ENCODE measurements at places on chromosomes 5 and 9. TPM values are rescaled to one million over a fixed set of nuclear protein-coding genes. Genes with fewer than 3 reads are reported as not detected.

DNA sequence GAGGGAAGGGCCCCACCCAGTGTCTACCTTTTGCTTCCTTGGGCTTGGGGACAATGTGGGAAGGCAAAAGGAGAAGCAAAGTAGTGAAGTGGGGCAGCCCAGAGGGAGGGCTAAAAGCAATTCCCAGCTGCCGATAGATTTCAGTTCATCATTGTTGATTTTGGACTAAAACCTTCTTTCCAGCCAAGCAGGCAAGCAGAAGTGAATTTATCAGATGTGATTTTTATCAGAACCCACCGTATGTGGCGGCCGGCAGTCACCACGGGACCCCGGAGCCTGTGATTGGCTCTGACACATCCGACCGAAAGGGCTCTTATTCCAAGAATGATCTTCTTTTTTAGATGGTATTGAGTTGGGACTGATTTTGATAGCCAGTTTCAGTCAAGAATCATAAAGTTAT, 559.9 kb downstream of the PSAT1 start:
- no peaks in the 10 kb centered on the region for H3K36me3 ChIP-seq
- no peak overlapping the region for H3K4me3 ChIP-seq
- DNase-seq: no peak
- H3K4me1 ChIP-seq: peaks cover 25% of the 10 kb centered on the region

- H3K4me3 ChIP-seq: no peak overlapping the region
- H3K27me3 ChIP-seq: no peaks in the 10 kb centered on the region
- no peak for DNase-seq
- H3K4me1 ChIP-seq: no peaks in the 10 kb centered on the region
- no peaks in the 10 kb centered on the region for H3K36me3 ChIP-seq
These were observed 149.7 kb downstream of the FGF18 start for GRCh38 chr5:171569065-171569712.

- H3K27me3 ChIP-seq: no peaks in the 10 kb centered on the region
- no peaks in the 10 kb centered on the region for H3K4me1 ChIP-seq
- no peak overlapping the region for H3K27ac ChIP-seq
These were observed 35.2 kb downstream of the GOLPH3 start for GRCh38 chr5:32138839-32139493.

DNA sequence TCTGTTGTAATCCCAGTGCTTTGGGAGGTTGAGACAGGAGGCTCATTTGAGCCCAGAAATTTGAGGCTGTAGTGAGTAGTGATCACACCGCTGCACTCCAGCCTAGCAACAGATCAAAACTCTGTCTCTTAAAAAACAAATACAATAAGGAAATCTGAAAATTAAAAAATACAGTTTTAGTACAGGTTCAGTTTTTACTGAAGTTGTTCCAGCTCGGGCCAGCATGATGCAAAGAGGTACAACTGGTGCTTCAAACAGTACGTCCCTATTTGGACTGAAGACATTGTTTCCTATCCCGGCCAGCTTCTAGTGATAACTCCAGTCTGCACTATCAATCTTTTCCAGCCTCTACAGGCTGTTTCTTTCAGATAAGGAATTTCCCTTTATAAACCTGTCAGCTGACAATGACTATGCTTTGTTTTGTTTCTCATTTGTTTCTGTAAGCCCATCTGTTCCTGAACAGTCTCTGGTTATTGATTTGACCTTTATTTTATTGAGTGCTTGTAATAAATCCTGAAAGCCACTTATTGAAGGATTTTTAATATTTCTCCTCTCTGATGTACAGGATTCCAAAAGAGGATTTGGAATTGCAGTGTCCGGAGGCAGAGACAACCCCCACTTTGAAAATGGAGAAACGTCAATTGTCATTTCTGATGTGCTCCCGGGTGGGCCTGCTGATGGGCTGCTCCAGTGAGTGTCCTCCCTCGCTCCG, 41.9 kb downstream of the TJP2 start:
- H3K27me3 ChIP-seq: no peaks in the 10 kb centered on the region
- peaks cover 14% of the 10 kb centered on the region for H3K36me3 ChIP-seq
- no peak for DNase-seq
- no peak overlapping the region for H3K4me3 ChIP-seq
- no peak overlapping the region for H3K27ac ChIP-seq
- no peaks in the 10 kb centered on the region for H3K4me1 ChIP-seq

DNA sequence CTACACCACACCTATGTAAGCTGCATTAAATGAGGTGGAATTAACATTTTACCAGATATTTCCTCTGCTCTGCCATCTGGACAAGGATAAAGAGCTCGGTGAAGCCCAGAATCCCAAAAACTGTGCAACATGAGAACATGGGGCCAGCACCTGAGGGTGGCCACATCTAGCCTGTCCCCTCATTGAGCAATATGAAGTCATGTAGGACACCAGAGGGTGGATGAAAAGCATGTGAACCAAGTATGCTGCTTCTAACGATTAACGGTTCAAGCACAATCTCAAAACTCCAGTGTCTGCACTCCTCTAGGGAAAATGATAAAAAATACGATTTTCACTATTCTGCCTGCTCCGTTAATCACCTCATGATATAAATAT, 545.8 kb downstream of the EBF1 start:
- no peak overlapping the region for H3K4me3 ChIP-seq
- no peak overlapping the region for H3K27ac ChIP-seq
- no peaks in the 10 kb centered on the region for H3K27me3 ChIP-seq
- no peaks in the 10 kb centered on the region for H3K4me1 ChIP-seq
- DNase-seq: no peak
- H3K36me3 ChIP-seq: no peaks in the 10 kb centered on the region

GRCh38 chr9:87223392-87224246, 274.0 kb upstream of the DAPK1 start:
- no peaks in the 10 kb centered on the region for H3K4me1 ChIP-seq
- no peaks in the 10 kb centered on the region for H3K27me3 ChIP-seq
- no peak for DNase-seq
- H3K4me3 ChIP-seq: no peak overlapping the region
- no peak overlapping the region for H3K27ac ChIP-seq

DNA sequence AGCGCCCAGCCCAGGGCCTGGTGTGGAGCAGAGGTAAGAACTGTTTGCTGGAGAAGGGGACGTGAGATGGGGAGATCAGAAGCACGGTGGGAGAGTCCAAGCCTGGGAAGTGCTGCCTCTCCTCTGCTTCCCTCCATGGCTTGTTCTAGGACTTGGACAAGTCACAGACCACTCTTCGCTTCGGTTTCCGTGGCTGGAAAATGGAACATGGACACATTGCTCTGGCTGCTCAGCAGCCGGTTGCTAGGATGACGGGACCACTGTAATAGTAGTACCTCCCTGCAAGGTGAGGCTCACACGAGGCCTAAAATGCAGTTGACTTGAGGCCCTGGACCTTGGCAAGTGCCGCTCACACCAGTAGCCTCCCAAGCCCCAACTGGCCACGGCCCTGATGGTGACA, 175.8 kb upstream of the FSTL4 start:
- no peak overlapping the region for H3K4me3 ChIP-seq
- DNase-seq: no peak

DNA sequence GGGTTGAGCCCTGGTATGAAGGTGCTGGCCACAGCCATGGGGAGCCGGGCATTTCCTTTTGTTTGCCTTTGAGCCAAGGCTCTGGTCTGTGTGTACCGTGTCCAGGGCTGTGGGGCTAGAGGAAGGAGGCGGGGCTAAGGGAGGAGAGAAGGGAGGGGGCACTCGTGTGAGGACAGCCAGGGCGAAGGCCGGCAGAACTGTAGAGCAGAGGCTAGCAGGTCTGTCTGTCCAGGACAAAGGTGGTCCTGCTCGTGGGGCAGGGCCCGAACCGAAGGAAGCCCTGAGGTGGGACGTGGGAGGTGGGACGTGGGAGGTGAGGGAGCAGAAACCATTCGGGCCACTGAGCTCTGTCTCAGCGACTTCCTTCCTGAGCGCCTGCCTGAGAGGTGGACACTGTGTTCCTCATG, 41.3 kb upstream of the TESK1 start:
- no peak overlapping the region for H3K4me3 ChIP-seq
- H3K4me1 ChIP-seq: peaks cover 9% of the 10 kb centered on the region
- H3K27me3 ChIP-seq: no peaks in the 10 kb centered on the region
- H3K36me3 ChIP-seq: peaks cover 6% of the 10 kb centered on the region
- DNase-seq: no peak
- no peak overlapping the region for H3K27ac ChIP-seq

GRCh38 chr9:135291165-135291564, 188.4 kb upstream of the PPP1R26 start:
- no peaks in the 10 kb centered on the region for H3K27me3 ChIP-seq
- no peak for DNase-seq
- H3K4me1 ChIP-seq: no peaks in the 10 kb centered on the region
- no peak overlapping the region for H3K4me3 ChIP-seq

DNA sequence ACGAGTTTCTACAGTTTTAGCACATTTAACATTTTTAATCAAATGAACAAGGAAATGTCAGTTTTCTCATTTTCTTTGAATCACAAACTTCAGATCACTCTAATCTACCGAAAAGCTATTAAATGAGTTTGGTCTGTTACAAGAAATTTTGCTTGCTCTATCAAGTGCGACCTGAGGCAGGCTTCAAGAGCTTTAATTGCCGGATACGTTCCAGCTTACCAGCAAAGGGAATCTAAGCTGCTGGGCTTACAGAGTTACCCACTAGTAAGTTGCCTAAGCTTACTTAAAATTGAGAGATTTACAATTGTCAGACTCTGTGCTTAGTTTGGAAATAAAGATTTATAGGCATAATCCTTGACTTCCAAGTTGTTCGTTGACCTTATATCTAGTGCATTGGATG, 10.6 kb downstream of the SCGB3A1 start:
- H3K27me3 ChIP-seq: no peaks in the 10 kb centered on the region
- H3K4me1 ChIP-seq: no peaks in the 10 kb centered on the region
- peaks cover 3% of the 10 kb centered on the region for H3K36me3 ChIP-seq

DNA sequence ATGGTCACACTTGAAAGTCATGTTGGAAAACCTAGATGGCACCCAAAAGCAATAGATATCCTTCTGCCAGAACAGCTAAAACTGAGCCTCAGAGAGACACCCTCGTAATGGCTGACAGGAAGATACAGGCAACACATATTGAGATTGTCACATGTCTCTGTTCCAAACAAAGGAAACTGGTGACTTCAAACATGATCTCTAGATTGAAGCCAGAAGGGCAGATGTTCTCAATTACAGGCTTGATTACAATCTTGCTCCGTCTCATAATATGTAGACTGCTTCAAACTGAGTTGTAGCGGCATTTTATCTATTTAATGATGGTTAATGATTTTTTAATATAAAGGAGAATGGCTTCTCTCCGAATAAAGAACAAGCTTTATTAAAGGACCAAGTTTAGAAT, 774.3 kb downstream of the KCTD16 start:
- H3K4me3 ChIP-seq: no peak overlapping the region
- no peak overlapping the region for H3K27ac ChIP-seq
- no peaks in the 10 kb centered on the region for H3K36me3 ChIP-seq
- DNase-seq: no peak

DNA sequence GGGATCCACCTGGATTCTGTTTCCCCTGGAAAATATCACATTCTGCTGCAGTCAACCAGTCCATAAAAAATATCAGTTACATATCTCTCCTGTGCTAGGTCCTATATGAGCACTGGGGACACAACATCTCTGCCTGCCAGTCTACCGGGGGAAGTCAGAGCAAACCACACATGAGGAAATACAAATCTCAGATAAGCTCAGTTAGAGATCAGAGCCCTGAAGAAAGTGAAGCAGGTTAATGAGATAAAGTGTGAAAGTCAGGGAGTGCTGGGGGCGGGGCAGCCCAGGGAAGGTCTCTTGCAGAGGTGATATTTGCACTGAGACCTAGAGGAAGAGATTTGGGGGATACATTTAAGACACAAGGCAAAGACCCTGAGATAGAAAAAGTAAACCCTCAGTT, 67.8 kb upstream of the SLC1A1 start:
- H3K4me3 ChIP-seq: no peak overlapping the region
- H3K4me1 ChIP-seq: no peaks in the 10 kb centered on the region
- no peak for DNase-seq

DNA sequence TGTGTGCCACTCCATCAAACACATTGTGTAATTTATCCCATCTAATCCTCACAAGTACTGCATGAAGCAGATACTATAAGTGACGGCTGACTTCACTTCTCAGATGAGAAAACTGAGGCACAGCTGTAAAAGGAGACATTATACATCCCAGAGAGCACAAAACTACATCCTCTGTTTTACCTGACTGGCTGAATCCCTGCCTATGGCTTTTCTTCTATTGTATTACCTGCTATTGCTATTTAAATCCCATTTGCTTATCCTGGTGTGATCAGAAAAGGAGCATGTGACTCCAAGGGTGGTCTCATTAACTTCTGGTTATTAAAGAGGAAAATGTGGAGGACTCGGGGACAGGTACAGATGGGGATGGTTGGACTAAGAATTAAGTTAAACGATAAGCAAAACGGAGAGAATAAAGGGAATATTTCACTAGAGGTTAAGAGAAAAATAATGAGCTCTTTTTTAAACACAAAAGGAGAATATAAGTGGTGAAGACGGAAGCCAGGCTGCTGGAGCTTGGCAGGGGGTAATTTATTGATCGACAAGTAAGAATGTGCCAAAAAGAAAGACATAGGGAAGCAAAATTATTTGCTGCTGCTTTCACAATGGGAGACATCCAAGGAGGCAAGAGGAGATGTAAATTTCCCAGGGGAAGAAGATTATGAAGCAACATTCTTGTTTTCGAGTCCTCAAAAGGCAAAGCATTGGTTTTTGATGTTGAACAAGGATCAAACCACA, 155.7 kb upstream of the GPR151 start:
- no peaks in the 10 kb centered on the region for H3K27me3 ChIP-seq
- H3K4me3 ChIP-seq: no peak overlapping the region
- H3K36me3 ChIP-seq: no peaks in the 10 kb centered on the region
- no peak overlapping the region for H3K27ac ChIP-seq
- no peak for DNase-seq

GRCh38 chr5:10109299-10109698, 140.4 kb downstream of the ATPSCKMT start:
- H3K27ac ChIP-seq: no peak overlapping the region
- no peaks in the 10 kb centered on the region for H3K27me3 ChIP-seq
- no peaks in the 10 kb centered on the region for H3K4me1 ChIP-seq

- H3K4me3 ChIP-seq: no peak overlapping the region
- peaks cover 15% of the 10 kb centered on the region for H3K4me1 ChIP-seq
- H3K27me3 ChIP-seq: no peaks in the 10 kb centered on the region
- H3K27ac ChIP-seq: no peak overlapping the region
- no peak for DNase-seq
These were observed 3.3 kb downstream of the SLC23A1 start for GRCh38 chr5:139379626-139380449.

DNA sequence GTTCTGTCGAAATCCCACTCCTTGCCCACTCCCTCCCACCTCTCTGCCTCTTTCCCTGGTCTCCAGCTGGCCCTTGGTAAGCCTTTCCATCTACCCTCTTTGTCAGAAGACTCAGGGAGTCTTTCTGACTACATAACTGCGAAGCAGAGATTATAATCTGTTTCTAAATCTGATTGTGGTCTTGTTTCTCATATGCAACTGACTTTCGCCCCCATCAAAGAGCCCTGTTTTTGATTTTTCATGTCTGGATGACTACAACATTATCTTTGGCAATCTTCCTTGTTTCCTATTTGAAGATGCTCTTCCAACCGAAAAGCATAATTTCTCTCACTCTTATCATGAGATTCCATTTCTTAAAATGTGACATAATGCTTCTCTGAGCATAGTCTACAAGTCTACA, 218.2 kb upstream of the ADAMTSL1 start:
- DNase-seq: no peak
- H3K27me3 ChIP-seq: no peaks in the 10 kb centered on the region
- peaks cover 3% of the 10 kb centered on the region for H3K4me1 ChIP-seq
- no peak overlapping the region for H3K4me3 ChIP-seq
- no peaks in the 10 kb centered on the region for H3K36me3 ChIP-seq
- H3K27ac ChIP-seq: no peak overlapping the region

GRCh38 chr5:34436761-34437501, 219.2 kb upstream of the RAI14 start:
- no peak overlapping the region for H3K4me3 ChIP-seq
- H3K4me1 ChIP-seq: no peaks in the 10 kb centered on the region

Gene LCN12
- polyA plus RNA-seq: not detected

Gene DMRT3
- polyA plus RNA-seq: not detected

Gene RPL37
- 3,448 TPM for polyA plus RNA-seq

Gene FGF10
- not detected for polyA plus RNA-seq

Gene CETN3
- polyA plus RNA-seq: 10.8 TPM

Gene RUSC2
- polyA plus RNA-seq: 7.9 TPM
